Upper lobe of right lung (tissue), 1 donor: ENCODE measurements at places on chromosomes 16 and 17. TPM values are rescaled to one million over a fixed set of nuclear protein-coding genes. Genes with fewer than 3 reads are reported as not detected.

- no peak overlapping the region for H3K4me3 ChIP-seq
- no peaks in the 10 kb centered on the region for H3K27me3 ChIP-seq
- peaks cover 9% of the 10 kb centered on the region for H3K4me1 ChIP-seq
- DNase-seq = no peak
Observed at GRCh38 chr16:81081014-81081413, 4.0 kb upstream of the C16orf46 start.

DNA sequence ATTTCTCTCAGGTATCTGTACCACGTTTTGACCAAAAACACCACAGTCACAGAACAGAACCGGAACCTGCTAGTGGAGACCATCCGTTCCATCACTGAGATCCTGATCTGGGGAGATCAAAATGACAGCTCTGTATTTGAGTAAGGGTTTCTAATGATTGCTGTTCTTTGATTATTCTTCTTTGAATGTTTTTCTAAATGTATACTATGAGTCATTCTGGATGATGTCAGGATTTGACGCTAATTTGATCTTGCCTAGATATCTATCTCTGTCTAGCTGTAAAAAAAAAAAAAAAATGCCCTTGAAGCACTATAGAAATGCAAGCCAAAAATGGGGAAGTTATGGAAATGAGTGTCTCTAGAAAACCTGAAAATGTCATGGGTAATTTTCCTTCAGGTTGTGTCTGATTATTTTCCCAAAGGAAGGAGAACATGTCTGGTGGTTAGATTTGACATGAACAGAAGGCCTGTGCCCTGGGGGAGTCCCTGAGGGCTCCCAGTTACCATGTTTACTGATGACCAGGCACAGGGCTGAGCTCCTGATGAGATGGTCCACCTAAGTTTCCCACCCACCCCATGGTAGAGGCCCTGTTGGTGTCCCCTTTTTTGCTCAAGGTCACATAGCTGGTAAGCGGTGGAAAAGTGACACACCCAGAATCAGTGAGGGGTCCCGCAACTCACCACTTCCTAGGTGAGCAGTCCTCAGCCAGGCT, 13.6 kb downstream of the CLEC16A start:
- H3K36me3 ChIP-seq = peaks cover 29% of the 10 kb centered on the region
- no peak overlapping the region for H3K4me3 ChIP-seq
- no peaks in the 10 kb centered on the region for H3K27me3 ChIP-seq
- H3K4me1 ChIP-seq = peaks cover 7% of the 10 kb centered on the region

DNA sequence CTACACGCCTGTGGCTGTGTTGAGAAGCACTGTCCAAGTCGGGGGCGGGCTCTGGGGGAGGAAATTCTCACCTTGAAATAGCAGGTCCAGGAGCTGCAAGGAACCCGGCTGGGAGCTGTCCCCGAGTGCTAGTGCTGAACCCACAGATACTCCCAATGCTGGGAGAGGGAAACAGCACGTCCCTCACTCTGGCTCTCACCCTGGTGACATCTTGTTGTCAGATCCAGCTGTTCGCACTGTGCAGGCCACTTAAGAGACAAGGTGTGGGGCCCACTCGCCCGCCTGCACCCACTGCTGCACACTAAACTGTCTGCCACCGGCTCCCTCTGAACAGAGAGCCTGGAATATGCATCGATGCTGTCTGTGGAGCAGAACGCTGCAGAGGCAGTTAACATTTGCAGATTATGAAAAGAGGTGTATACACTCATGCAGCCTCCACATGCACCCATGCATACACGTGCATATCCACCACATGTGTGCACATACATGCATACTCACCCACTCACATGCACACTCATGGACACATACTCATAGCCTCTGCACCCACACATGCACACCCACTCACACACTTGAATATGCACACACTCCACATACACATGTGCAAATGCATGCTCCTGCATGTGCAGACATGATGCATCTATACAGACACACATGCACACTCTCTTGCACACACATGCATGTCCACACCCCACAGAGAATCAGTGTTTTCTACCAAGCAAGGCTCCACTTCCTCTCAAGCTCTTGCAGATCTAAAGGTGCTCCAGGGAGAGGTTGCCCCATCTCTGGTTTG, 42.0 kb downstream of the MGAT5B start:
- no peaks in the 10 kb centered on the region for H3K4me1 ChIP-seq
- H3K4me3 ChIP-seq = no peak overlapping the region
- H3K27me3 ChIP-seq = no peaks in the 10 kb centered on the region
- no peak overlapping the region for H3K27ac ChIP-seq

DNA sequence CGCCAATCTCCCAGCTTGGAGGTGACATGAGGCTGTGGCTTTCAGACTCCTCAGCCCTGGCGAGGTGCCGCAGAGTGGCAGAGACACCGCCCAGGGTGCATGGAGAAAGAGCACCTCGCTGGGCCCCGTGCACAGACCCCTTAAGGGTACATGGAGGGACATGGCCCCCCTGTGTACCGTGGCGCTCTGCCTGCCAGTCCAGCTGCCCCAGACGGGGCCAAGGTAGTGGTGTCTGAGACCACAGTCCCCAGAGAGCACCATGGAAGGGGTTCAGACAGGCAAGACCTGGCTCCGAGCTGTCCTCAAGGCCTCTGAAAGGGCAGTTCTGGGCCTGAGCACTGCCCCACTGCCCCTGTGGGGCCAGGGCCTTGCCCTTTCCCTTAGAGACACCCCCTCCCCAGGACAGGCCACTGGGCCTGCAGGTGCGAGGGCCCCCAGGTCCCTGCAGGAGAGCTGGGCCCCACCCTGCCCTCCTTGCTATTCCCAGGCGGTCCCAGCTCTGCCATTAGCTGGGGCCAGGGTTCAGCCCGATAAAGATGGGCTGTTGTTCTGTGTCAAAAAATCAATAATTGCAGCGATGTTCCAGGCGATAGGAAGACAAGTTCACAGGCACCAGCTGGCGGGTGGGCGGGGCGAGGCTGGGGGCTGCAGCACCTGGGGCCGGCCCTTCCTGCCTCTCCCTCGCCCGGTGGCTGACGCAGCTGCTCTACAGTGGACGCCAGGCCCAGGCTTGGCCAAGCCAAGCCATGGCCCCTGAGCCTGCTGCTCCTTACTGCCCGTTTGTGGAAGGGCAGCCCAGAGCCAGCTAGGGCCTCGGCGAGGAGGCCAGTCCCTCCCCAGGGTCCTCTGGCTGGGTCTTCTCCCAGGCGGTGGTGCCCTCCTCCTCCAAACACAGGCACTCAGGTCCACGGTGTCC, 51.7 kb downstream of the ZFPM1 start:
- no peaks in the 10 kb centered on the region for H3K27me3 ChIP-seq
- H3K4me1 ChIP-seq = no peaks in the 10 kb centered on the region
- H3K4me3 ChIP-seq = no peak overlapping the region
- no peak overlapping the region for H3K27ac ChIP-seq

DNA sequence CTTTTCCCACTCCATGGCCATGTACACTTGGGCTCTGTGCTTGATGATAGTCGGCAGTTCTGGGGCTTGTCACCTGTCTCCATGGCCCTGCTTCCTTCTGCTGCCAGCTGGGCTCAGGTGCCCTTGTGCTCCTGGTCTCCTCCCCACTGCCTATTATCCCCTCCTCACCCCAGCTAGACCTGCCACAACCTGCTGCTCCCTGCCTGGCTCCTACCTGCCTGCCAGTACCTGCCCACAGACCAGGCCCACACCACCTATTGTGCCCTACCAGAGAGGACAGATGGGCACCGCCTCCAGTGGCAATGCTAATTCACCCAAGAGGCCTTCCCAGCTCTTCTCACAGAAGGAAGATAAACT, 538 bp upstream of the RAPGEFL1 start:
- H3K27me3 ChIP-seq = no peaks in the 10 kb centered on the region
- peaks cover 15% of the 10 kb centered on the region for H3K36me3 ChIP-seq
- peaks cover 23% of the 10 kb centered on the region for H3K4me1 ChIP-seq

GRCh38 chr17:44363613-44364159, at the start of gene FAM171A2:
TSS of gene FAM171A2 (minus strand) at chr17:44363853. CDS start at chr17:44363714, 139 bp downstream.
- H3K4me1 ChIP-seq = peaks cover 12% of the 10 kb centered on the region
- H3K36me3 ChIP-seq = no peaks in the 10 kb centered on the region
- peak within 1 kb of the TSS; percentile 60 for H3K4me3 ChIP-seq
- peak; percentile 84 for DNase-seq

- H3K27ac ChIP-seq = no peak overlapping the region
- DNase-seq = no peak
- H3K36me3 ChIP-seq = peaks cover 37% of the 10 kb centered on the region
- H3K4me1 ChIP-seq = peaks cover 18% of the 10 kb centered on the region
Observed at GRCh38 chr16:67940446-67941089, 3.4 kb downstream of the LCAT start.

DNA sequence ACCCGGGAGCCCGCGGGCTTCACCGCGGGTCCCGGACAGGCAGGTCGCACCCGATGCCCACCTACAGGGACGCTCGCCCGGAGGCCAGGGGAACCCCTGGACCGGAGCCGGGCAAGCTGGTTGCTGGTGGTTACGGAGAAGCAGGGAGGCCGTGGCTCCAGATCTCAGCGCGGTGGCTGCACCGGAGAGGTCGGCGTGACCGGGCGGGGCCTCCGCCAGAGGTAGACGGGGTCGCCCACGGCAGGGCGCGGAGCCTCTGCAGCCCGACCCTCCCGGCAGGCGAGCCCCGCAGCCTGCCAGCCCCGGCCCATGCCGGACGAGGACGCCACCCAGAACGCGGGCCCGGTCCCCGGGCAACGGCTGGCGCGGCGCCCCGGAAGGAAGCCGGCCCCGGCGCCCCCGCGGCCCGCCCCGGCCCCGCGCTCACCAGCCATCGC, 341 bp downstream of the PCYT2 start:
- H3K27me3 ChIP-seq = no peaks in the 10 kb centered on the region
- H3K36me3 ChIP-seq = peaks cover 45% of the 10 kb centered on the region
- peak; percentile 76 for DNase-seq
- H3K4me1 ChIP-seq = peaks cover 13% of the 10 kb centered on the region
- H3K4me3 ChIP-seq = peak overlapping the region; percentile 85

DNA sequence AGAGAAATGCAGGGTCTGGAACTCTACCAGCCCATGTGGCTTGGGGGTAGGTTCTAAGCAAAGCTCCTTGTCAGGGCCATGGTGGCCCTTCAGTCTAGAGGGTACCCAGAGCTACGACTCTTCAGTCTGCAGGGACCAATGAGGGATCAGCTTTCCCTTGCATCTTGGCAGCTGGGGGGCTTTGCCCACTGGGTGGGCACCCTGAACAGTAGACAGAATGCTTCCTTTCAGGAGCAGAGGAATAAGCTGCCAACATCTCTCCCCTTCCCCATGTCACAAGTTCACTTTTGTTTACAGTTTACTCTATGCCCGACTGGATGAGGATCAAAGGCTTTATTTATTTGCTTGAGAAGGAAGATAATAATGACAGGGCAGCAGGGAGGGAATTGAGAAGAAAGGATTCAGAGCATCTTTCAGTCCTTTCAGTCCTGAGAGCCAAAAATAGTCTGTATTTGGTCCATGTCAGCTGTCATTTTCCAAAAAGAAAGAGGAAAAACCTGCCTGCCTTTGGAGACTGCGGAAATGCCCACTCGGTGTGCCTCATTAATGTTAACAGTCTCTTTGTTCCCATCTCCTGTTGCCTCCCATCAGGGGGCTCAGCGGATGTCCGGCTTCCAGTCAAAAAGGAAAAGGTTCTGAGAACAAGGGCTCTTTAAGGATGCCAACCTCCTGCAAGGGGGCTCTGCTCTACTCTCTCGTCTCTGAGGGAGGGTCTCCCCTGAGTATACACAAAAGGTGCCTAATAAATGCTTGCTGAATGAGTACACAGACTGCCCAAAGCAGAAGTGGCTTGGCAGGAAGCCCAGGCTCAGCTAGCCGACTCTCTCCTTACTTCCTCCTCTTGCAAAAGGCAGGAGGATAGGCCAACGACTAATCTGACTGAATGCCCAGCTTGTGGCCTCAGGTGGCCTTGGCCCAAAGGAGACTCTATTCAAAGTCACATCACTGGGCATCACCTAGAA, 17.1 kb downstream of the TRAF4 start:
- H3K27ac ChIP-seq = peak overlapping the region; percentile 3
- H3K4me3 ChIP-seq = no peak overlapping the region
- H3K36me3 ChIP-seq = peaks cover 38% of the 10 kb centered on the region

DNA sequence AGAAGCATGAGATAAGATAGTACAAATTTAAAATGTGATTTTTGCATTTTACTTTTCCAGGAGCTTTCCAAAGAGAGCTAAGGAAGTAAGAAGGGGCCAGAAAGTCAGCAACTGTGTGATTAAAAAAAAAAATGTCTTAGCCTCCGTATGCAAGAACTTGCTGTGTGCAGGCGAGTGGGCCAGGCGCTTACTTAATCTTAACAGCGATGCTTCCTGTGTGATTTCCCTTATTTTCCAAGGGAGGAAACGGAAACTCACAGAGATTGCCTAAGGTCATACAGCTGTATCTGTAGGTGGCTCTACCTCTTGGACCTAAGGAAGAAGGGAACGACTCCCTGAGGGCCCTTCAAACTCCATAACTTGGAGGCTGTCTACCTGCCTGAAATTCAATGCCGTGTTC, 11.1 kb downstream of the HS3ST3B1 start:
- no peaks in the 10 kb centered on the region for H3K36me3 ChIP-seq
- no peak overlapping the region for H3K27ac ChIP-seq
- no peak overlapping the region for H3K4me3 ChIP-seq

GRCh38 chr16:30142672-30143346, 19.8 kb upstream of the MAPK3 start:
- no peaks in the 10 kb centered on the region for H3K36me3 ChIP-seq
- no peak overlapping the region for H3K4me3 ChIP-seq
- no peaks in the 10 kb centered on the region for H3K27me3 ChIP-seq
- DNase-seq = no peak
- no peak overlapping the region for H3K27ac ChIP-seq

DNA sequence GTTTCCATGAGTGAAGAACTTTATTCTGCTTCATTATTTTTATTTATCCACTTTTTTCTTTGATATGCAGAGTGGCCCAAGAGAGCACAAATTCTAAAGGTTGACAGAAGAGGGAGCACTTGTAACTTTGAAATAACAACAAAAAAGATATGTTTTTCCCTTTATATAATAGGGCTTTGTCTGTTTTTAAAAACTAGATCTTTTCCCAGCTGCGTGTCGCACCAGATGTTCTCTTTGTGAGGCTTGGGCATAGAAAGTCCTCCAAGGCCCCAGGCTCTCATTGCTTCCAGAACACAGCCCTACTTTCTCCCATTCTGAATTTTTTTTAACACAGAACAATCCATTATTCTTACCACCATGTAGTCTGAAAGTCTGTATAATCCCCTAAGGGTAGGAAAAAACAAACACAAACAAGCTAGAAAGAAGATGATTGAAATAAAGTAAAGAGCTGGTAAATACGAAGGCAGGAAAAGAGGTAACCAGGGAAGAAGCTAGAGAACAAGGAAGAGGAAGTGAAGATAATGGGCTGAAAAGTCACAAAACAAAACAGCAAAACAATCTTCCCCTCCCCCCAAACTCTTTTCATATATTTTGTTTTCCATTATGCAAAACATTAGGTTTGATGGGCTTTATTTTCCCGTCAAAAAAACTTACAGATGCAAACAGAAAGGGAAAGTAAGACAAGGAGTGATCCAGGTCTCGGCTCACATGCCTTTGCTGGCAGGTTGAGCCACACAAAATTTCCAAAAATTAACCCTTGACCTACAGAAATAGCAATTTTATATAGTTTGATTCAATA, 160.4 kb downstream of the ABCA8 start:
- no peaks in the 10 kb centered on the region for H3K36me3 ChIP-seq
- no peak for DNase-seq
- peak overlapping the region; percentile 27 for H3K4me3 ChIP-seq

GRCh38 chr16:20878682-20879147, 21.4 kb downstream of the DCUN1D3 start:
- H3K4me3 ChIP-seq = no peak overlapping the region
- DNase-seq = no peak
- H3K4me1 ChIP-seq = peaks cover 57% of the 10 kb centered on the region
- H3K27ac ChIP-seq = peak overlapping the region; percentile 3
- no peaks in the 10 kb centered on the region for H3K27me3 ChIP-seq

VWA3A gene
- 2.6 TPM for total RNA-seq

GNG13 gene
- not detected for total RNA-seq

KRTAP4-4 gene
- not detected for total RNA-seq

SYCE1L gene
- 6.2 TPM for total RNA-seq

KRT17 gene
- total RNA-seq = 5.9 TPM

PRKCB gene
- total RNA-seq = 25.2 TPM

VASN gene
- total RNA-seq = 20.3 TPM

CDH3 gene
- 9.6 TPM for total RNA-seq

HOXB4 gene
- 4.9 TPM for total RNA-seq
